ENCODE measurements at places on chromosomes 3 and 15.

GRCh38 chr15:42220216-42220615 is 12.1 kb upstream of the VPS39 start:
- DNase-seq: no peak

GRCh38 chr15:45351227-45351626 is 27.1 kb downstream of the GATM start:
- DNase-seq: no peak

- DNase-seq: no peak
Observed at GRCh38 chr3:127655641-127656040, 17.1 kb upstream of the ABTB1 start.

GRCh38 chr3:39065197-39065596 is 13.4 kb downstream of the WDR48 start:
- DNase-seq: no peak

DNA sequence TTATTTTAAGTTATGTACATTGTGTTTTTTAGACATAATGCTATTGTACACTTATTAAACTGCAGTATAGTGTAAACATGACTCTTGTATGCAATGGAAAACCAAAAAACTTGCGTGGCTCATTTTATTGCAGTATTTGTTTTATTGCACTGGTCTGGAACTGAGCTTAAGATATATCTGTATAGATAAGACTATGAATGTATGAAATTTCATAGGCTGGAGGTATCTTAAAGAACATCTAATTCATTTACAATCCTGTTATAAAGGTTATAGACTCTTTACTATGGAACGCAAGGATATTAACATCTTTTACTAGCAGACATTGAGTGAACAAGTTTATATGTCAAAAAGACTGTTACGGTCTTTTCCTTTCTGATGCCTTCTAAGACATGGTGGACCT is 459.4 kb downstream of the IL5RA start:
- no peak for DNase-seq

- DNase-seq: no peak
Observed at GRCh38 chr15:31352911-31353811, 26.5 kb downstream of the KLF13 start.

DNA sequence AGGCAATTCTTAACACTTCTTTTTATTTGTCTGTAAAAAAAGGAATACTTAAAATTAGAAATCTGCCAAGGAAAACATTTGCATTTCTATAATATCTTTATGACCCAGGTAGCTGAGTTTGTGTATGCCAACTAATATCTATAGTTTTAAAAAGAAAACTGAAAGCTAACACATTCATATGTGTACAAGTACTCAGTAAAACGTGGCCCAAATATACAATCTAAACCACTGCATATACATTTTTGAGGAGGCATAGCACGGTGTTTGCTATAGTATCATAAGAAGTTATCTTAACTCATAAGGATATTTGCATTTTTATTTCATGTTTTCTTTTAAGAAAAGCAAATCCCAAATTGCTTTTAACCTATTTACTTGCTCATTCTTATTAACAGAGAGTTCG is 172.7 kb downstream of the ZBTB20 start:
- DNase-seq: no peak

DNA sequence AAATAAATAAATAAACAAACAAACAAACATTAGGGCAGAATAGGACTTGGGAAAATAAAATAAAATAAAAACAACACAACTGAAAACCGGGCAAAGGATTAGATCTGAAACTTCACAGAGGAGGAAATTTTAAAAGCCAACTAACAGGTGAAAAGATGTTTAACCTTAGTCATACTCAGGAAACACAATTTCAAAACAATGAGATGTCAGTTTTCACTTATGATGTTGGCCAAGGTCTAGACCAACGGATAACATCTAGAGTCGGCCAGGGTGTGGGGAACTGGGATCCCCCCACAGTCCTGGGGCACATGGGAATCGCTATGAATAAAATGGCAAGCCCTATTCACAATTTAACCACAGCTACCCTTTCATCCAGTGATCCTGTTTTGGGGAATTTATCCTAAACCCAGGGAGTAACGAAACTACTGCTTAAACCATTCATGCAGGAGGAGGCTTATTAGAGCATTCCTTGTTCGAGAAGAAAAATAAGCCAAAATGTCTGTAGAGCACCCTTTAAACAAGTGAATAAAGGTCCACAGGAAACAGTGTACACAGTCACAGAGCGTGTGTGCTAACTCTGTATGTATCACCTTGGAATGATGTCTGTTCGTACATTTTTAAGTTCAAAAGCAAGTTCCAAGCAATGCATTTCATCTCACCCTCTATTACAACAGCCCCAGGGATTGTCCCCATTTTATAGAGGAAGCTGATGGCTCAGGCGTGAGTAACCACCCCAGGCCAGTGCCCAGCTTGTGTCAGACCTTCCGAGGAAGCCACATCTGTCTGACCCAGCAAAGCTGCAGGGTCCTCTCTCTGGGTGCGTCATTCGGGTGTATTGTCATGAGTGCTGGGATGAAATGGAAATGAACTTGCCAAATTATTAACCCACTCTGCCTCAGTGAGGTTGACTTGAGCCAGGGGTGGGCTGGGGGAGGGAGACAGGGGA is 6.3 kb upstream of the ANPEP start:
- DNase-seq: no peak

DNA sequence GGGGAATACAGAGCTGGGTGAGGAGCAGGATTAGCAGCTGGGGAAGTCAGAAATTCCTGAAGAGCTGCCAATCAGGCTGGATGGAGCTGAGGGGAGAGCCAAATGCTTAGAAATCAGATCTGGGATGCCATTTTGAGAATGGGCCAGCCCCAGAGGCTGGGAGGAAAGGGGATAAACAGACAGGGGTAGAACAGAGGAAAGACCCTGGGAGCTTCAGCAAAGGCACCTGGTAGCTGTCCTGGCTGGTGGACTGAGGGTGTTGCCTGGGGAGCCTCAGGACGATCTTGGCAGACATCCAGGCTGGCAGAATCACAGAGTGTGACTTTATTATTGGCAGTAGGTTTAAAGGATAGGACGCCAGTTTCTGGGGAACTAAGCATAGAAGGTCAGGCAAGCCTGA is 97.8 kb downstream of the SQOR start:
- no peak for DNase-seq

- DNase-seq: no peak
Observed at GRCh38 chr15:52261498-52262242, 33.9 kb downstream of the MYO5C start.

GRCh38 chr3:101037613-101038012 is 44.4 kb upstream of the ABI3BP start:
- DNase-seq: no peak

DNA sequence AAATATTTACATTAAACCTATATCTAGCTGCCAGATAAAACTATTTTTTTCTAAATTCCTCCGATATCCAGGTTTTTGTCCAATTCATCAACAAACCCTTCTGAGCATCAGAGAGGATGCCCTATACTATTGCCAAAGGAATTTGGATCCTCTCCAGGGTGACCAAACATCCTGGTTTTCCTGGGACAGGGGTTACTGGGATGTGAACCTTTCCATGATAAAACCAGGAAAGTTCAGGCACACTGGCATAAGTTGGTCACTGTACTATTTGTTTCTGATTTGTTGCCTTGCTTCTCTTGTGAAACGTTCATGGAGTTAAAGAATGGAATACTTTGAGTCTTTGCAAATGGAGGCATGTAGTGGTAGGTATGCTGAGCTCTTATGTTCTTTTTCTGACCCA is 63.5 kb downstream of the TLNRD1 start:
- no peak for DNase-seq

GRCh38 chr3:10004506-10004905 is 17.9 kb upstream of the EMC3 start:
- DNase-seq: no peak
